Effector CD4-positive, alpha-beta T cell (primary cell): ENCODE measurements at places on chromosomes 12 and 14.

DNA sequence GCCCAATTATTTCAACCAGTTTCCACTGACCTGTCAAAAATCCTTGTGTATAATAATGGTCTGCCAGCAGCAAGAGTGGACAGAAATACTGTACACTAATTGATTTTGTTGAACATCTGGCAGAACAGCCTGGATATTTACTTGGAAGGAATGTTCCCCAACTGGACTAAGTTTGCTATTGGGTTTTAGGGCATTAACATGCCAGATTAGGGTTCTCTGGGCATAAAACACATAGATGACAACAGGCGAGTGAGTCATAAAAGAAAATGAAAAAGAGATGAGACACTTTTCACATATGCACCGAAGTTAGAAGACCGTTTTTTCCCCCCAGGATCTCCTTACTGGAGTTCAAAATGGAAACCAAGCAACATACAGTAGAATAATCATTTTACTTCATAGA is 236.3 kb upstream of the NAV3 start:
- no peak for DNase-seq

DNA sequence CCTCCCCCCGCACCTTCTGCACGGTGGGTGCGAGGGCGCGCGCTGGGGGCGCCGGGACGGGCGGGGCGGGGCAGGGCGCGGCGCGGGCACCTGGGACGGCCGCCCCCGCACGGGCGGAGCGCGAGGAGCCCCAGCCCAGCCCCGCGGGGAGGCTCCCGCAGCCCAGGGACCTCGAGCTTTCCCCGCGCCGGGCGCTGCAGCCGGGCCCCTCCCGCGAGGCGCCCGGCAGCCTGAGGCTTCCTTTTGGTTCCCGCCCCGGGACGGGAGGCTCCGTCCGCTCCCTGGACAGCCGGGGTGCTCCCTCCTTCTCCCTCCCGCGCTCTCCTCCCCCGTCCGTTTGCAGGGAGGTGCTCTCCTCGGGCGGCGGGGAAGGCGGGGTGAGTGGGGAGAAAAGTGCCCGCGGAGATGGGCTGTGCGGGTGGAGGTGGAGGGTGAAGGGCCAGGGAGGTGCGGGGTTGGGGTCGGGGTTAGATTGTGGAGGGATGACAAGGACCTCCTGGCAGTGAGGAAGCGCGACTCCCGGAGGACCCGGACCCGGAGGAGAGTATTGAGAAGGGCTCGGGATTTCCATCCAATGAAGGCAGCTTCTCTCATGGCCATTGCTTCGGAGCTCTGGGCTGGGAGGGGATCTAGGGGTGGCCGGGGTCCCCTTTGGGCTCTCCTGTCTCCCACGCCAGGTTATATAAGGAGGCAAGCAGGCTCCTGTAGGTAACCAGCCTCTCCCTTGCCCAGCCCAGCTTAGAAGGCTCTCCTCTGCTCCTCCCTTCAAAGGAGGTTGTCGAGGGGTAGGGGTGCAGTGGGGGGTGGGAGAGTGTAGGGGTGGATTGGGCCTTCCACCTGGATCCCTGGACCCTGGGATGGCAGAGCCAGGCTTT is 645 bp downstream of the JDP2 start:
- DNase-seq: no peak

DNA sequence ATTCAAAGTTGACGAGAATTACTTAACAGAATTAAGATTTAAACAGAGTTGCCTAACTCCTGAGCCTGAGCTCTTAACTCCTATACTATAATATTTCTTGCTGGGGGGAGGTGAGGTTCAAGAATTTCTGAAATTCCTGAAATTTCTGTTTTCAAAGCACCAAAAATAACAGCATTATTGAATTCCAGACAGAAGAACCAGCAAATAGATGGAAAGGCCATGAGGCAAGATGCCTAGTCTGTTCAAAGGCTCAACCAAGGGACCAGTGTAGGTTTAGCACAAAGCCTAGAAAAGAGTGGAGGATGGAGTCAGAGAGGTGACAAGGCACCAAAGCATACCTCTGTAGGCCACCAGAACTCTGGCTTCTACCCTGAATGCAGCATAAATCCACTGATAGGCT is 76.4 kb downstream of the PPP1R12A start:
- DNase-seq: no peak

DNA sequence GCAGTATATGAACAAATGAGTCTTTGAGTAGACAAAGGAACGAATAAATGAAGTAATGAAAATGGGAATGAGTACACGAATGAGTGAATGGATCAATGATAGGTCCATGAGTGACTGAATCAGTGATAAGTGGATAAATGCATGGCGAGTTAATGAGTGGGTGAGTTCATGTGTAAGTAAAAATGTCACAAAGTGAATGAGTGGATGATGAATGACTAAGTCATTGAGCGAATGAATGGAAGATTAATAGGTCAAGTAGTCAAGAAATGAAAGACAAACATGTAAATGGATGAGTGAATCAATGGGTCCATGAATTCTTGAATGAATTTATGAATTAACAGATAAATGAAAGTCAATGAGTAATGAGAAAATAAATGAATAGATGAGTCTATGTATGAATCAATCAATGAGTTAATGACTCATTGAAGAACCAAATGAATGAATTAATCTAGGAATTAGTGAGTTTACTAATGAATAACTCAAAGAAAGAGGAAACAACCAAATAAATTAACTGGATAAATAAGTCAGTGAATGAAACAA is 97.3 kb upstream of the RTL1 start:
- DNase-seq: no peak

GRCh38 chr14:89787525-89787924 is 167.0 kb downstream of the EFCAB11 start:
- DNase-seq: no peak

GRCh38 chr14:51188566-51189185 is 51.4 kb upstream of the TMX1 start:
- no peak for DNase-seq
